LoVo (cell line): ENCODE measurements at places on chromosomes 3 and 15.
A peak's percentile ranks its signal among the peaks of the same experiment; 100 is the strongest.

GRCh38 chr15:55993111-55993803, at the start of gene NEDD4:
Gene NEDD4, minus strand, starts transcription at chr15:55993612. Its CDS starts 57 bp downstream, at chr15:55993555.
- DNase-seq: peak; percentile 94

DNA sequence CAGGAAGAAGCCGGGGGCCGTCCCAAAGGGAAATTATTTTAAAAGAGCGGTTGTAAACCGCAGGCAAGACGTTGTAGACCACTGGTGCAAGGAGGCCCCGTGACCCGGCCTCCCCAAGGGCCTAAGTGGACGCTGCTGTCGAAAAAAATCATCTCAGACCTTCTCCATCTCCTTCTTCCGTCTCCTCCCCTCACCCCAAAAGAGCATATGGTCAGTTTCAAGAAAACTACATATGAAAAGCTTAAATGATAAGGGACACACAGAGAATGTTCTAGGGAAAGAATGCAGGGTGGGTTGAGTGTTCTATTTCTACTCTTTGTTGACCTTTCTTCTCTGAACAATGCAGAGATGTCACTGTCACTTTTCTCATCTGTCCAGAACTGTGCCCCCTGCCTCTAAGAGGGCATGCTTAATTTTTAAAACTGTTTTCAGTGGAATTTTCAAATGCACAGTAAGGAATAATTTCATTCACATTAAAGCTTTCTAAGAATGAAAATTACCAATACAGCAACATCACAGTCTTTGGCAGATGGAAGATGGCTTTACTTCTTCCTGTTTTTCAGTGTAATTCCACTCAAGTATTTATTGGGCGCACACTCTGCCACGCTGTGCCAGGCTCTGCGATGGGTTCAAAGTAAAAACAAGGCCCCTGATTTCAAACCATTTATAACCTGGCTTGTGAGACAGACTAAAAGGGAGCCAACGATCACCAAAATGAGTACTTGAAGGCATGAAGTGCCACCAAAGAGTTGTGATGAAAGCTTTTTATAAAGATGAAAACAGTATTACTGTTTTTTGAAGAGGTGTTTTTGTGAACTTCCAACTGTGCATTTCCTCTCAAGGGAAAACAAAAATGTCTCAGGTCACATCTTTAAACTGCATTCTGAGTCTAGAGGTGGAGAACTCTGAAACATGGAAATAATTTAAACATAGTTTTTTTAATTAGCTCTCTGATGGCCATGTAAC, 891 bp upstream of the TOP2B start:
- no peak for DNase-seq

DNA sequence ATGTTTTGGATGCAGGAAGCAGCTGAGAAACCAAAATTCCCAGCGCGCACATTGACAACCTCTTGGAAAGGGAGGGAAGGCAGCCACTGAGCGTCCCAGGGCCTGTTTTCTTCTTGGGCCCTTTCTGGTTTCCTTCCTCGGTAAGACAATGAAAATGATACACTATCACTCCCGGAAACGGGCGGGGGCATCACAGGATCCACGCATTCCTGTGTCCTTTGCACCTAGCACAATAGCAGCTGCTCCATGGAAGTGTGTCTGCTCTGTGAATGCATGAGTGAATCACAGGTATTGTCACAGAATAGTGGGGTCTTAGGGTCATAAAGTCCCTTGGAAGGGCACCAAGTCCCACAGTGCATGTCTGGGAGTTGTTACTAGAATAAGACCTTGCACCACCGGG, 6.3 kb upstream of the ITPKA start:
- DNase-seq: no peak

- DNase-seq: no peak
Measured at GRCh38 chr3:197368821-197369220, 70.4 kb upstream of the DLG1 start.

DNA sequence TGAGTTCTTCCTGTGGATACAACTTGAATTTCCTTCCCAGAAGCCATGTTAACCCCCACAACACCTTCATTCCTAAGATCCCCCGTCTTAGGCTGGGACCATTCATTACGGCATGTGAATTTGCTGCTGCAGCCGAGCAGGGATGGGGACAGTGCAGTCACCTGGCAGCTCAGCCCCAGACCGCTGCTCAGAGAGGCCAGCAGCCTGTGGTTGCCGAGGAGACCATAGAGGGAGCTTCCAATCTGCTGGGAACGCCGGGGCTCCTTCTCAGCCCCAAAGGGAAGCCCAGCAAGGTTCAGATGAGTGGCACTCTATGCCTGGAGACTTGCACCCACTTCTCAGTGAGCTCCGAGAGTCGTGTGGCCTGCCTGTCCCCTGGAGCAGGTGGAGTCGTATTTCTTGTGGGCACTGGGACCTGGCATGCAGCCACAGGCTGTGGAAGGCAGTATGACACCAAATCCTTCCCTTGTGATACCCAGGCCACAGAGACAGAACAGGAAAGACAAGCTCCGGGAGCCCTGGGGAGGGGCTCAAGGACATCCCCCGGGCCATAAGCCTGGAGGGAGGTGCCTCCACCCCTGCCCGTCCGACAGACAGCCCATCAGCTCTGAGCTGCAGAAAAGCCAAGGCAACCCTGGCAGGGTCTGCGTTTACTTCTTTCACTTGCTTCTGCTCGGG, 167.3 kb downstream of the FAM43A start:
- DNase-seq: no peak

- DNase-seq: no peak
Measured at GRCh38 chr3:98902351-98902740, 851 bp upstream of the DCBLD2 start.

- no peak for DNase-seq
Measured at GRCh38 chr3:228442-229182, 32.0 kb downstream of the CHL1 start.

GRCh38 chr15:66649235-66649984, 52.6 kb upstream of the SMAD6 start:
- DNase-seq: no peak

DNA sequence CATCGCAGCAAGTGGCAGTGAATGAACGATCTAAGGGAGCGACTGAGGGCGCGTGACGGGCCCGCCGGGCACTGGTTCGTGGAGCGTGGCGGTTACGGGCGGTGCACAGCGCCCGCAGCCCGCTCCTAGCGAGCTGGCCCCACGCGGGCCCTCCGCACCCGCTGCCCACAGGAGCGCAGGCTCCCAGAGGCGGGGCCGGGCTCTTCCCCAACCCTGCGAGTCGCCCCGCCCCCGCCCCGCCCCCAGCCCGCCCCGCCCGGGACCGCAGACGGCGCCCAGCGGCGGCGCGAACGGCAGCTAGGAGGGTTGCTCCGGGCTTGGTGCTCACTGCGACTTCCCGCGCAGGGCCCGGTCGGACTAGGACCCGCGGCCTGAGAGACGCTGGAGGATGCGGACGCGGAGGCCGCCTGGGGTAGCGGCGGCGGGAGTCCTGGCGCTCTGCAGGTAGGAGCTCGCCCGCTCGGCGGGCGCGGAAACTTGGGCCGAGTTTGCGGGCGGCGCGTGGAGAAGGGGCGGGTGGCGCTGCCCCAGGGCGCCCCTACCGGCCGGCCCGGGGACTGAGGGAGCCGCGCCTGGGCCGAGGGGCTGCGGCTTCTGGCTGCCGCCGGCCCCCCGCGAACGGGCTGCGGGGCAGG, at the start of gene C15orf39:
Gene C15orf39 (plus strand): TSS at position 267 of the 635 bp plus-strand sequence. CDS start 4,167 bp downstream, outside the sequence.
- peak; percentile 89 for DNase-seq

- no peak for DNase-seq
Measured at GRCh38 chr3:159914426-159914825, 74.2 kb upstream of the IL12A start.

- DNase-seq: peak; percentile 4
Measured at GRCh38 chr3:196942915-196943277, 568 bp upstream of the NCBP2 start.

- DNase-seq: no peak
Measured at GRCh38 chr3:99970198-99970597, 144.1 kb downstream of the FILIP1L start.

DNA sequence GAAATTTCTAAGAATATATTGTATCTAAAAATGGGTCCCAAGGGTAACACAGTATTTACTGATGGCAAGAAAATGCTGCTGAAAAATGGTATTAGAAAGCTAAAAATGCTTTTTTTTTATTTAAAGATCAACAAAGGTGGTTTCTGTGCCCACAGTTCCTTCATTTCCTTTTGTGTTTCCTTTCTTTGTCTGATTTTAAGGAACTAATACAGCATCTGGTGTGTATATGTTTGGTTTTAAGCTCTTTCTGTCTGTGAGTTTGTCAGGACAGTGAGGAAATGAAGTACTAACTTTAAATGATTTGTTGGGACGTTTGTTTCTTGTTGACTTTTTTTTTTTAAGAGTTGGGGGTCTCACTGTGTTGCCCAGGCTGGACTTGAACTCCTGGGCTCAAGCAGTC, 38.2 kb downstream of the RASA2 start:
- DNase-seq: no peak

GRCh38 chr3:17850448-17850847, 108.0 kb upstream of the TBC1D5 start:
- no peak for DNase-seq

GRCh38 chr3:48502728-48503168, 1.2 kb downstream of the SHISA5 start:
- no peak for DNase-seq

DNA sequence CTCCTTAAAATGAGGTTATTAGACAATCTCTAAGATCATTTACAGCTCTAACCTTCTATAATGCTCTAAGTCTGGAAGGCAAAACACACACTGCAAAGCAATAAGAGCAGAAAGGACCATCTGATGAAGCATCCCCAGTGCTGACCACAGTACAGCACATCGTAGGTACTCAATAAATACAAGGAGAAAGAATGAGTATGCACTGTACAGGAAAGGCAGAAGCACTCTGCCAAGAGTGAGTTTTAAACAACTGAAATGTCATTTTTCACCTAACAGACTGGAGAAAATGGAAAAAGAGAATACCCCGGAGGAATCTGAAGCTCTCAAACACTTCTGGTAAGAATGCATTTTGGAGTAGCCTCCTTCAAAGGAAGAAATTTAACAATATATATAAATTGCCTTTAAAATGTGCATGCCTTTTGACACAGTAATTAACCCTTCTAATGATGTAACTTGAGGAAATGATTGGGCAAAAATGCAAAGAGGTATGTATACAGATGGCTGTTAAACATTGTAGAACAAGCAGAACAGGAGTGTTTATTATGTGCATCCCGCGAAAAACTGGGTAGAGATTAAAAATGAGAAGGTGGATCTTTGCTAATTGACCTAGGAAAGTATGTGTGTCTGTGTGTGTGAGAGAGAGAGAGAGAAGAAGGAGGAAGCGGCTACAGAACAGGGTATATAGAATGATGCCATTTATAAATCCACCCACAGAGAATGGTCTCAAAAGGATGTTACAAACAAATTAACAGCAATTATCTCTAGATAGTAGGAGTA, 8.0 kb upstream of the OXTR start:
- DNase-seq: no peak

DNA sequence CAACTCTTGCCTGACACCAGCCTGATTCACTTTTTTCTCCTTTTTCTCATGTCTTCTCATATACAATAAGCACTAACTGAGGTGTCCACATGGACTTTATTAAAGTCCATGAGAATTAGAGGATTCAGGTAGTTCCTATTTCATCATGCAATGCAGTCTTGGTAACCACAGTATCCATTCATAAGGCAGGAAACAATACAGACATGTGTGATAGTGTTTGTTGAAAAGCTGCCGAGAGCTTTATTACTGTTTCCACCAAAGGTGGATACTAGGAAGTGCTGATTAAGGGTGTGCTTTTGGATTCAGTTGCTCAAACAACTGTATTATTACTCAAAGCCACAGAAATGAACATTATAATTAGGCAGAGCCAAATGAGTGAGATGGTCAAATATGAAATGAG, 5.3 kb downstream of the CASR start:
- DNase-seq: no peak

GRCh38 chr3:111470032-111470431, 72.0 kb upstream of the CD96 start:
- DNase-seq: no peak

- no peak for DNase-seq
Measured at GRCh38 chr3:195086341-195086740, 184.6 kb downstream of the XXYLT1 start.
